ENCODE measurements at places on chromosomes 2 and 18. TPM values are rescaled to one million over a fixed set of nuclear protein-coding genes. Genes with fewer than 3 reads are reported as not detected.

AKAIN1 gene
- total RNA-seq = not detected

FHOD3 gene
- 3.0 TPM for total RNA-seq

BCL2 gene
- total RNA-seq = 1.4 TPM

POU3F3 gene
- not detected for total RNA-seq

EFR3B gene
- total RNA-seq = 5.8 TPM

ALPP gene
- not detected for total RNA-seq

DAPL1 gene
- total RNA-seq = not detected

DSC1 gene
- not detected for total RNA-seq

USP34 gene
- 105 TPM for total RNA-seq

NGEF gene
- 1.6 TPM for total RNA-seq

GREB1L gene
- 5.2 TPM for total RNA-seq

TMEM247 gene
- not detected for total RNA-seq

OTOS gene
- not detected for total RNA-seq

MOGAT1 gene
- total RNA-seq = 0.38 TPM

TNS1 gene
- 3.3 TPM for total RNA-seq

ITM2C gene
- 208 TPM for total RNA-seq

PKP4 gene
- 102 TPM for total RNA-seq

SRD5A2 gene
- total RNA-seq = not detected

PRKD3 gene
- 94.4 TPM for total RNA-seq

PSMA8 gene
- total RNA-seq = not detected

SIX2 gene
- total RNA-seq = not detected

TPRKB gene
- 42.7 TPM for total RNA-seq

KIAA2012 gene
- total RNA-seq = 0.62 TPM

RAB6D gene
- 5.4 TPM for total RNA-seq

NYAP2 gene
- not detected for total RNA-seq

MFSD2B gene
- 0.99 TPM for total RNA-seq

GPR35 gene
- total RNA-seq = 0.32 TPM

LOXHD1 gene
- 2.1 TPM for total RNA-seq

LINC00305 gene
- total RNA-seq = not detected

STEAP3 gene
- total RNA-seq = 2.5 TPM

MEP1B gene
- total RNA-seq = not detected

SLC5A7 gene
- not detected for total RNA-seq

SMYD1 gene
- total RNA-seq = not detected

ASPRV1 gene
- 0.91 TPM for total RNA-seq

TUBA4B gene
- not detected for total RNA-seq

TMEM37 gene
- total RNA-seq = 18.0 TPM

RASGRP3 gene
- not detected for total RNA-seq

CEP76 gene
- 17.5 TPM for total RNA-seq

ACOXL gene
- total RNA-seq = 9.3 TPM

GAL3ST2 gene
- 0.57 TPM for total RNA-seq

LYPD6 gene
- 10.2 TPM for total RNA-seq

SERPINB2 gene
- not detected for total RNA-seq

TNFAIP6 gene
- not detected for total RNA-seq

CMPK2 gene
- 0.81 TPM for total RNA-seq

NEU4 gene
- 1.1 TPM for total RNA-seq

GALNT5 gene
- not detected for total RNA-seq

PID1 gene
- 0.40 TPM for total RNA-seq

MALL gene
- total RNA-seq = 5.2 TPM

LHCGR gene
- not detected for total RNA-seq

DSC2 gene
- 68.6 TPM for total RNA-seq

CYTIP gene
- 0.70 TPM for total RNA-seq

KCNIP3 gene
- total RNA-seq = 0.26 TPM

NAT8 gene
- not detected for total RNA-seq

STPG4 gene
- total RNA-seq = 0.42 TPM

TACR1 gene
- 0.70 TPM for total RNA-seq

SLC14A1 gene
- total RNA-seq = not detected

GCKR gene
- total RNA-seq = 1.6 TPM
